ENCODE measurements at places on chromosomes 1 and 21.

GRCh38 chr1:229642376-229642775 lies 16.3 kb downstream of the URB2 start:
- no peak for DNase-seq

- DNase-seq = no peak
These were observed 24.6 kb upstream of the ENAH start for GRCh38 chr1:225677350-225678124.

GRCh38 chr1:212651521-212651920 lies 43.0 kb downstream of the ATF3 start:
- no peak for DNase-seq

GRCh38 chr1:174999936-175000696 lies at the start of gene CACYBP:
CACYBP (plus strand) TSS chr1:174999947; CDS start chr1:175000181, 234 bp downstream.
- DNase-seq = no peak

- no peak for DNase-seq
These were observed 1.7 kb downstream of the CD244 start for GRCh38 chr1:160860840-160861505.

GRCh38 chr21:45175326-45176095 lies 101.1 kb downstream of the ADARB1 start:
- no peak for DNase-seq

DNA sequence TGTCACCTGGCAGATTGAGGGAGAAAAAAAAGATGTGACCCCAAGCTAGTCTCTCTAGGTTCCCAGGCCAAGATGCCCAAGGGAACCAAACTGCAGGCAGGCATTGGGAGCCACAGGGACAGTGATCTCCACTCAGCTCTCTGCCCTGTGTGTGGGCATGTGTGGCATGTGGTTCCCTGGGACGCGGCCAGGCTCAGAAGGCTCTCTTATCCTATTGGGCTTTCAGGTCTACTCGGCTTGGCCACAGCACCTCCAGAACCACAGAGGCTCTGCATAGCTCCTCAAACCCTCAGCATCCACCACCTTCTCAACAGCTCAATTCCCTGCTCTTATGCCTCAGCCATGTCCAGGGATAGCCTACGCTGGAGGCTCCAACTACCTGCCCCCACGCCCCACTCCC lies 22.0 kb downstream of the IQGAP3 start:
- no peak for DNase-seq
